Karpas-422 (cell line): ENCODE measurements at places on chromosomes 1 and 21.

- DNase-seq, result no peak
These were observed 14.8 kb upstream of the PPM1J start for GRCh38 chr1:112729909-112730308.

DNA sequence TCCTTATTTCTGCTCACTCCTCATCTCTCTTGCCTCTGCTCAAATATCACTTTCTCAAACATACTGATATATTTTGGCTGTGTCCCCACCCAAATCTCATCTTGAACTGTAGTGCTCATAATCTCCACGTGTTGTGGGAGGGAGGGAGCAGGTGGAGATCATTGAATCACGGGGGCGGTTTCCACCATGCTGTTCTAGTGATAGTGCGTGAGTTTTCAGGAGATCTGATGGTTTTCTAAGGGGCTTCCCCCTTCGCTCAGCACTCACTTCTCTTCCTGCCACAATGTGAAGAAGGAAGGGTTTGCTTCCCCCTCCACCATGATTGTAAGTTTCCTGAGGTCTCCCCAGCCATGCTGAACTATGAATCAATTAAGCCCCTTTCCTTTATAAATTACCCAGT is 26.6 kb downstream of the ZBTB8OS start:
- no peak for DNase-seq

- no peak for DNase-seq
These were observed at the start of gene TSPEAR for GRCh38 chr21:44711327-44712202. TSPEAR (minus strand) TSS chr21:44711572; CDS start chr21:44711514, 58 bp downstream.

DNA sequence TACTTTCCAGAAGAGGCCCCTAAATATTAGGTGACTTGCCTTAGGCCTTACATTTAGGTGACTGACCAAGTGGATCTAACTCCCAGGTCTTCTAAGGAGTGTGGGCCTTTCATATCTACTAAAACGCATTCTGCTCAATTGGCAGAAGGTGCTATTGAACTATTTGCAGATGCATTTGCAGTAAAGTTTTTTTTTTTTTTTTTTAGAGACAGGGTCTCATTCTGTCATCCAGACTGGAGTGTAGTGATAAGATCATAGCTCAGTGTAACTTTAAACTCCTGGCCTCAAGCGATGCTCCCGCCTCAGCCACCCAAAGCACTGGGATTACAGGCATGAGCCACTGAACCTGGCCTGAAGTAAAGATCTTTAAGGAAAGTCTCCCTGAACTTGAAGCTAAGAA is 13.0 kb upstream of the ACBD6 start:
- no peak for DNase-seq

- no peak for DNase-seq
These were observed 94.8 kb downstream of the MIS18A start for GRCh38 chr21:32184065-32184464.

- DNase-seq, result no peak
These were observed 132.2 kb downstream of the SYT2 start for GRCh38 chr1:202578001-202578504.

DNA sequence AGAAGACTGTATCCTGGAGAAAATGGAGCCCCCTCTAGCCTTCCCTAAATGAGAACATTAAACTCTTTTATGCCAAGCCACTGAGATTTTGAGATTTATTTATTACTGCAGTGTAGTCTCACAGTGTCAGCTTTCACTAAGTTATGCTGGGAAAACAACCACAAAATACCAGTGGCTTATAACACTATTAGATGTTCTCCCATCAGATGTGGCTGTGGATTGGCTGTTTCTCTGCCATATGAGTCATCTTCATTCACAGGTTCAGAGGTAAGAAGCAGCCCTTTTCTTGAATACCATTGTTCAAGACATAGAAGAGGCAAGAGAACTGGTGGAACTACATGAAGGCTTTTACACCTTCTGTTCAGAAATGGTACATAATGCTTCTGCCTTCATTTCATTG is 32.1 kb upstream of the ST6GALNAC5 start:
- no peak for DNase-seq

DNA sequence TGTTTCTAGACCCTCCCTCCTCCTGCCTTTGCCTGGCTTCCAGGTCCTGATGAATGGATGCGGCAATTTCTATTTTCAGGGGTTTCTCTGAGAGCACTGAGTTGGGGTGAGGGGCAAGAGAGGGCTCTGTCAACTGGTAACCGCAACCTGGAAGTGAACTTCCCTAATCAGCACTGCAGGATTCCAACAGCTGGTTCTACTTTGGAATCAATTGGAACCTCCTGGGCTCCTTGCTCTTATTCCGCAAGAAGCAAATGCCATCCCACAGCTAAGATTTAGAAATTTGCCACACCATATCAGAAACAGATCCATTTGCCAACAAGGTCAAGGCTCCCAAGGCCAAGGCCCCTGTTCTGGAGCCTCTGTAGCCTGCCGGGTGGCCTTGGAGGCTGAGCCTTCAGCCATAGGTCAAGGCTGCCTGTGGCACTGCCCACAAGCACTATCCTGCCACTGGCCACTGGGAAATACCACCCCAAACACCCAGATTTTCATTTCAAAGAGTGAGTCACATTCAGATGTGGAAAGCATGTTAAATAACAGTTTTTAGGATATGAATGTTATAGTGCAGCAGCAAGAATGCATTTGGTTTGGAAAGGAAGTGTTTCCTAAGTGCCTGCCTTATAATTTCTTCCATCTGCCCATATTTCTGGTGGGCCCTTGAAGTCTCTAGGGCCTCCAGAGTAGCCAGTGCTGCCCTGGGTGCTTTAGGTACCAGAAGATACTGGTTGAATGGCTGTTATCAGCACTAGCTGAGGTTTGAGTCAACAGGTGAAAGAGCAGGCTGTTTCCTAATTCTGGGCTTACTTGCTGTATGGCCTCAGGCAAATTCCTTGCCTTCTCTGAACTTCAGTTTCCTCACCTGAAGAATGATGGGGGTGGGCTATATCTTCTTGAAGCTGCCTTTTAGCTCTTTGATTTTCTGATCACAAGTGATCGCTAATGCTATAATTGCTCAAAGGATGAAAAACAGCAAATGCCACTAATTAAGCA is 56.3 kb upstream of the JUN start:
- no peak for DNase-seq

DNA sequence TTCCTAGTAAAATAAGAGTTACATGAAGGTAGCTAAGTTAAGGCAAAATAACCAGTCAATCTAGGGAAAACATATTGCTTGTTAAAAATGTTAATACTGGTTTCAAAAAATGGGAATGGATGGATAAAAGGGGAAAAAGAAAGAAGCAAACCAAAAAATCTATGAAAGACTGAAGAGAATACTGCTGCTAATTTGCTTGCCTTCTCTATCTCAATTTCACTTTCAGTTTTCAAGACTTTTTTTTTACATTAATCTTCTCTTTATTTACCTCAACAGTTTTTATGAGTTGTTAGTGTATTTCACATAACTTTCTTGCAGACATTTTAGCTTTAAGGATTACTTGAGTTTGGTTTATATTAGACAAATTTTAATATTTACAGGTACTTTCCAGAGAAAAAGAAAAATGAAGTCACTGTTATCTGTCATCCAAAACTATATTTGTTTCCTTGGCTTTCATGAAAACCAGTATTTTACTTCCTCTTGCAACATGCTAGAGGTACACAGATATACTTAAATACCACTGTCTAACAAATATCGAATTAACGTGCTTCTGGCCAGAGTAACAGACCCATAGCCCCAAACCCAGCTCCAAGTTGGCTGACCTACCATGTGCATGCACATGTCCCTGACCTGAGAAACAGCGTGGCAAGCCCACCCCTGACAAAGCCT is 70.7 kb downstream of the COL24A1 start:
- DNase-seq, result no peak

- no peak for DNase-seq
These were observed 14.9 kb upstream of the CD247 start for GRCh38 chr1:167532964-167533824.

DNA sequence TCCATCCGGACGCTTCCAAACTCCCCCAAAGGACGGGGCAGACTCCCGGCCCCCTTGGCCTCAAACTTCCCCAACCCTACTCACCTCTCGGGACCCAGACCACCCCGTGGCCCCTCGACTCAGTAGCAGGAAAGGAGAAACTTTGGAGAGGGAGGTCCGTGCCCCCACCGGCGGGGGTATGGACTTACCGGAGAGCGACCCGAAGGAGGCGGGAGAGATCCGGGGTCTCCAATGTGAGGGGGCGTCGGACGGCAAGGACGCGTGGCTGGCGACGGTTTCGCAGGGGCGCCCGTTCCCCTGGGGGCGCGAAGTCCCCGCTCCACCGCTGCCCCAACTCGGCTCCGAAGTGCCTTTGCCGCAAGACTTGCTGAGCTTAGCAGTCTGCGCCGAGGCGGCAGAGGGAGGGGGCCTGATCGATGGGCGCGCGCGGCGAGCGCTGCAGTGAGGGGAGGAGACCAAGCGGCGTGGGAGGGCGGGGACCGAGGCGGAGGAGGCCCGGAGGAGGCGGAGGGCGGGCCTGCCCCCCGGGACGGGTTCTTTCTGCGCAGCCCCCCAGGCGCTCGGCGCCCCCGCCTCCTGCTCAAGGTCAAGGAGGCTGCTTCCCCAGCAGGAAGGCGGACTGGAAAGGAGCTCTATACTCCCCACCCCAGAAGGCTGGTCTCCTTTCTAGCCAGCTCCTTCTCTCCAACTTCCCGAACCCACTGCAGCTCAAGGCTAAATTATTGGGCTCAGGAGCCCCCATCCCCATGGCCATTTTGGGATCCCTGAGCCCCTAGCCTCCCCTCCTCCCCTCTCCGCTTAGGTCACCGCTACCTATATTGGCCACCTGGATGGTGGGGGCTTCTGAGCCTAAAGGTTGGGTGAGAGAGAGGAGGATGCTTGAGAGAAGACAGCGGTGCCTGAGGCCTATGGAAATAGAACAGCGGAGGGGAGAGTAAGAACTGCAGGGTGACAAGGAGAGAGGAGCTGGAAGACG is at the start of gene SYT2:
SYT2 (minus strand) TSS at position 385 of the 976 bp plus-strand sequence. CDS start 104,682 bp downstream, outside the sequence.
- DNase-seq, result no peak

GRCh38 chr1:237873487-237874211 is 17.1 kb downstream of the ZP4 start:
- DNase-seq, result no peak

GRCh38 chr1:61462628-61463027 is 262.3 kb downstream of the TM2D1 start:
- DNase-seq, result no peak

GRCh38 chr1:170711682-170712081 is 47.8 kb downstream of the PRRX1 start:
- no peak for DNase-seq

DNA sequence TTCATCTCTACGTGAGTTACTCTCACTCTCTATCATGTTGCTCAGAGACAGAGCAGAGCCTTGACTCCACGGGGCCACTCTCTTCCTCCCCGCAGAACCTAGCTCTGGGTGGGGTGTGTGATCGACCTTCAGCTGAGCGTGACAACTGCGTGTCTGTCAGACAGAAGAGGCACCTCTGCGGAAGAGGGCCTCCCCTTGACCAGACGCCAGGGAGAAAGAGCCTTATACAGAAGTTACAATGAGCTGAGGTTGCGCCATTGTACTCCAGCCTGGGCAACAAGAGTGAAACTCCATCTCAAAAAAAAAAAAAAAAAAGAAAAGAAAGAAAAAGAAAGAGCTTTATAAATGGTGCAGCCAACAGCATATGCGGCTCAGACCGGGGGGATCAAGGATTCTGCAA is 22.9 kb downstream of the SYT2 start:
- no peak for DNase-seq

- no peak for DNase-seq
These were observed 15.9 kb downstream of the ATF6 start for GRCh38 chr1:161781995-161782394.

- no peak for DNase-seq
These were observed 19.4 kb downstream of the JAK1 start for GRCh38 chr1:64946916-64947315.

DNA sequence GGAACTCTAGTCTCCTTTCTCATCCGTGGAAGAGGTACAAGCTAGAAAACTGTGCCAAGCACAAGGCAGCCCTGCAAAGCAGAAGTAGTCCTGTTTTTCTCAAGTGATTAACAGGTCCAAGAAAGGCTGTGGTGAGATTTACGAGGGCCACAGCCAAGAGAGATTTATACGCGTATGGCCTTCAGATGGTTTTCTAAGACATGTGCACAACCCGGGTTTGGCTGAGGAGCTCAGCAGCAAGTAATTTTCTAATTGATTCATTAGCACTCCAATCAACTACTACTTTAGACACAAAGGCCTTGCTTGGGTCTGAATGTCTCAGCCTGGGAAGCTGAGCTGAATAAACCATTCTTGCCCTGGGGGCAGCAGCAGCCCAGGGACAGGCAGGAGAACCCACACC is 55.8 kb downstream of the SSBP3 start:
- no peak for DNase-seq

- DNase-seq, result no peak
These were observed 840.7 kb upstream of the ADAMTS5 start for GRCh38 chr21:27807596-27807995.

DNA sequence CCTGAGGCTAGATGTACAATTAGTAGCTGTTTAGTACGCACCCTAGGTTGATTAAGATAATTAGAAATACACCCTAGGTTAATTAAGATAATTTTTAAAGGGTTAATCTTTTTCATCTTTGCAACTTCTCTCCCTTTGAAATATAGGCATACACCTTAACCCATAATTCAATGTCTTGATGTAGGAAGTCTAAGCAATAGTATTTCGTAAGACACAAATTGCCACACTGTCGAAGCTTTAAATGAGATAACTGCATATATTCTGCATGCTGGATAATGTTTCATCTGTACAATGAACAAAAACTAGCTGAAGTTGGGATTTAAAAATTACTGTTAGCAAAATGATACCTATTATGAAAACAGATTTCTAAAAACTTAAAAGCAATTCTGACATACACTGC is 122.9 kb downstream of the EVI5 start:
- no peak for DNase-seq

- no peak for DNase-seq
These were observed 218.3 kb downstream of the KIF26B start for GRCh38 chr1:245373131-245373530.

DNA sequence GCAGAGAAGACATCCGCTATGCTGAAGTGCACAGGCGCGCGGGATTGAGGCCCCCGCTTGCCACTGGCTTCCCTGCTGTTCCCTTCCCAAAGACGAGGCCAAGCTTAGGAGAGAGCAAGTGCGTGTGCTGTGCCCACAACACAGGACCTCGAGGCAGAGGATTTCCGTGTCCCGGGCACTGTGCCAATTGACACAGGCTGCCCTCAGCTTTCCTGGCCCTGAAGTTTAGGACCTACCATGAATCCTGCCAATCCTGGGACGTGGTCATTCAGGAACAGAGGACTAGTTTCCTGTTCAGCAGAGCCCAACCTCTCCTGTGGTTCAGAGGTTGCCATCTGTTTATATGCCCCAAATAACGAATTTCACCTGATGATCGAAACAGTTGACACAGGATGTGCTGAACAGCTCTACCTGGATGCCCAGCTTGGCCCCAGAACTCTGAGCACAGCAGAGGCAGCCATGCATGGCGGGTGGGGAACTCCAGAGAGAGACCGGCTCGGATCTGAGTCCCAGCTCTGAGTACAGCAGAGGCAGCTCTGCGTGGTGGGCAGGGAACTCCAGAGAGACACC is 22.0 kb downstream of the SLC37A1 start:
- DNase-seq, result peak; percentile 78
